Caki2 (cell line): ENCODE measurements at places on chromosomes 13 and 19.

- no peak for DNase-seq
These were observed 15.5 kb downstream of the APLP1 start for GRCh38 chr19:35883882-35884281.

- no peak for DNase-seq
These were observed 228.6 kb upstream of the KLHL1 start for GRCh38 chr13:70336866-70337265.

GRCh38 chr13:40910324-40911050, 108.6 kb downstream of the ELF1 start:
- no peak for DNase-seq

DNA sequence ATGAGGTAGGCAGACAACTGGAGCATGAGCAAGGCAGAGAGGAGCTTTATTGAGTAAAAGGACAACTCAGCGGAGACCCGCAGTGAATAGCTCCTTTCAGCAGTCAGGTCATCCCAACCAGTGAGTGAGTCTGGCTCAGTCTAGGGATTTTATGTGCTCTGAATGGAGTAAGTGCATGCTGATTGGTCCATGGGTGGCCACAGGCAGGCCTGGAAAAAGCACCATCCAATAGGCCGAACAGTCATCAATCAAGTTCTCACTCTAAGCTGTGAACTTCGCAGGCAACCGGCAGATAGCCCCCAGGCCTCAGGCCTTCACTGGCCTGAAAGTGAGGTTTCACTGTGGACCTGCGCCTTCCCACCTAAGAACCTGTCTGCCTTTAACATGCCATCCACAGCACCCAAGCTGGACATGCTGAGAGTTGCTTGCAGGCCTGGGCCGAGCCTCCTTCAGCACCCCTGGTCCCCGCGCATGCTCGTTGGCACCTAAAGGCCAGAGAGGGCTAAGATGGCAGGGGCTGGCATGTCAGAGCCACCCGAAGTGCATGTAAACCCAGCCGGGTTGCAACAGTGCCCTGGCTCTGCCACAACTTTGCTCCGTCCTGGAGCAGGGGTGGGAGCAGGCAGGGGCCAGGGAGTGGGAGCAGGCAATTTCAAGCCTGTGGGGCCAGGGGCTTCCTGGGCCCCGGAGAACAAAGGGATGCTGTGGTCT, 698.7 kb downstream of the SLITRK1 start:
- no peak for DNase-seq

DNA sequence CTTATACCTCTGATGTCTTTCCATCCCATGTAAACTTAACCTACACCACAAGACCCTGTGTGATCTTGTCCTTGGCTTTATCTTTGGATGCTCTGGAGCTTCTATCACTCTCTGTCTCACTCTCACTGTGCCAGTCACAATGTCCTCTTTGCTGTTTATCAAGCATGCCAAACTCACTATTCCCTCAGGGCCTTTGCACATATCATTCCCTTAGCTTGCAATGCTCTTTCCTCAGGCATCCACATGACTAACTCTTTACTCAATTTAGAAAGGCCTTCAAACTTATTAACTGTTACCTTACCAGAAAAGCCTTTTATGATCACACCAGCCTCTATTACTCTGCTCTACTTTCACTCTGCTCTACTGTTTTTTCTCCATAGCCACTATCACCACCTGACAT, 354.1 kb downstream of the RFC3 start:
- no peak for DNase-seq

DNA sequence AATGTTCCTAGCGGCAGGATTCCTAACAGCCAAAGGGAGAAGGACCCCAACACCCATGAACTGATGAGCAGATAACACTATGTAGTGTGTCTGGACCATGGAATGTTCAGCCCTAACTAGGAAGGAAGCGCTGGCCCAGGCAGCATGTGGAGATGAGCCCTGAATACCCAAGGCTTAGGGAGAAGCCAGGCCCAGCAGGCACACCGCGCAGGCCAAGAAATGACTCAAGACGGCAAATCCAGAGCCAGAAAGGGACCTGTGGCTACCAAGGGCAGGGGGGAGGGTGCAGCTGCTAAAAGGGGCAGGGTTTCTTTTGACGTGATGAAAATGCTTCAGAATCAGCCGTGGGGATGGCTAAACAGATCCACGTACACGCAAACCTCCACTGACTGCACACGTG, 20.7 kb upstream of the TINCR start:
- DNase-seq = no peak

DNA sequence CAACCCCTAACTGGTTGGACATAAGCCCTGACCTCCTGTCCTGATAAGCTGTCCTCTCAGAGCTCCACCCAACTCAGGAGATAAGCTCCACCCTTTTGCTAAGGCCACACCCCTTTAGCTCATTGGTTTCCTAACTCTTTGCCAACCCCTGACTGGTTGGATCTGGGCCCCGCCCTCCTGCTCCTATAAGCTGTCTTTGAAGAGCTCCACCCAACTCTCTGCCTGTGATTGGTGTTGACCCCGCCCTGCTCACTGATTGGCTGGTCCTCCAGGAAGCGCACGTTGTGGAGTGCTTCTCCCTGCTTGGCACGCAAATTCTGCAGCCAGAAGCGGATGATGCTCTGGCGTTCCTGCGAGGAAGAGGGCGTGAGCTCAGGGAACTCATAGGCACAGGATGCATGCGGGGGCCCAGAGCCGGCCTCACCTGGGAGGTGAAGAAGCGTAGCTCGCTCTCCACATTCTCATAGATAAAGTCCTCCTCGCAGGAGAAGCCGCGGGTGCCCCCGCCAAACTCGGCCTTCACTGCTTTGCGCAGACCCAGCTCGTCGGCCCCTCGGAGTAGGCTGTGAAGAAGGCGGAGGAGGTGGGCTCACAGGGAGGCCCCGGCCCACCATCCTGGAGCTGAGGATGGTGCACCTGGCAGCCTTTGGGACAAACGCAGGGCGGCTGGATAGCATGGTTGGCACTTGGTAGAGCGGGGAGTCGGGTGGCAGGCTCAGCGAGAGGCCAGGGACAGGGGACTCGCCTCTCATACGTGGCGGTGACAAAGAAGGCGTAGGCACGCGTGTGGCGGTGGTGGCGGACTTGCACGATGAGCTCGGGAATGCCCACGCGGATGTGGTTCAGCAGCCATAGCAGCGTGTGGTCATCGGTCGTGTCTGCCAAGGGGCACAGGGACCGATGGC, 1.7 kb downstream of the ANO8 start:
- peak; percentile 100 for DNase-seq

DNA sequence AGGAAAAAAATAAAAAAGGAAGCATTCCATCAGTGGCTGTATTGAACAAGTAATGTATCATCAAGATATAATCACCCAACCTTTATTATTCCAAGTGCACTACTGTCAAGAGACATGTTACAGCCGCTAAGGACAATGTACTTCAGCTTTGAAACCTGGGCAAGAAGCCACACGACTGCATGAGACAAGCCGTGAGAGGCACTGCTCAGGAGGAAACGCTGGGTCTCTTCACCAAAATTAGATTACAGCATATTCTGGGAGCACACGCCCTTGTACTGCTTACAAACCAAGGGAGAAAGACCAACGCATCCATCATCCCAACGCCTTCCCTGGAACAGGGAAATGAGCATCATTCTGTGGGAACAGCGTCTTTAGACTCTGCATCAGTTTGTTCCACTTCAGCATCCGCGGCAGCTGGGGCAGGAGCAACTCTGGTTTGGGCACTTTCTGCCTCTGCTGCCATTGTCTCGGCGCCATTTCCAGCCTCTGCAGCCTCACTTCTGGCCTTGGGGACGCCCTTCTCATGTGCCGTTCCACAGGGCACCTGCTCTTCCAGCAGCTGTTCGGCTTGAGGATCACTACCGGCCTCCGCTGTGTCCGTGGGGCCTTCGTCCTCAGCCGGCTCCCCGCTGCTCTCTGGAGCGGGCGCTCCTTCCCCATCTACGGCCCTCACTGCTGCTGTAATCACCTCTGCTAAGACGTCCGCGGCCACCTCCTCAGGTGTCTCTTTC, 22.4 kb upstream of the BRD4 start:
- no peak for DNase-seq

DNA sequence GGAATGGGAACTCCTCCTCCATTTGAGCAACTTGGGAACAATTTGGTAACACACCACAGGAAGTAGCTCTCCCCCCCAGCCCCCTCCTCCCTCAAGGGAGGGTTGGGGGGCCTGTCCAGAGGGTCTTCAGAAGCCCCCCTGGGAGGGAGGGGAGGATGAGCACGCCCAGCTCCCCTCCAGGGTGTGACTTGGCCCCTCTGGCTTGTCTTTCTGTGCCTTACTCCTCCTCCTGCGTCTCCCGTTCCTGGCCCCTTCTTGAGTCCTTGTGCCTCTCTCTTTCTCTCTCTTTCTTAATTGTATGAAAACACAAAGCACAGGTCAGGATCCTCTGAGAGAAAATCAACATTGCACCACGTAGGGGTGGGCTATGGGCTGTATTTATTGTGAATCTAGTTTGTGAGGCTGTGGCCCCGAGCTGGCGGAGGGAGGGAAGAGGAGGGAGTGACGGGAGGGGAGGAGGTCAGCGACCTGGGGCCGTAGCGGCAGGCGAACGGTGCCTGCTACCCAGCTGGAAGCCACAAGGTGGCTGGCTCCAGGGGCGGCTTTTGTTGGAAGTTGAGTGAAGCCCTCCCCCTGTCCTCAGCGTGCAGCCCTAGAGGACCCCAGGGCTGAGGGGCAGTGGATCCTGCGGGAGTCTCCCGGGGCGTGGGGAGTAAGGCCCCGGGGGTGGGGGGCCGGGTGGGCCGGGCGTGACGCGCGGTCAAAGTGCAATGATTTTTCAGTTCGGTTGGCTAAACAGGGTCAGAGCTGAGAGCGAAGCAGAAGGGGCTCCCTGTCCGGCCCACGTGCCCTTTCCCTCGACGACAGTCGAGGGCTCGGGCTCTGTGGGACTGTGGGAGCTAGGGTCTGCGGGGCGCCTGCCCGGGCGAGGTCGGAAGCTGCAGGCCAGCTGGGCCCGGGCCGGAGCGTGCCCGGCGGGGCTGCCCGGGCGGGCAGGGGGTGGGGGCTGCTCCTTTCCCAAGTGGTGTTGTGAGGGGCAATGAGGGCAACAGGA, 6.4 kb downstream of the LYL1 start:
- DNase-seq = no peak

- DNase-seq = no peak
These were observed 40.5 kb downstream of the TEX26 start for GRCh38 chr13:30972888-30973377.

DNA sequence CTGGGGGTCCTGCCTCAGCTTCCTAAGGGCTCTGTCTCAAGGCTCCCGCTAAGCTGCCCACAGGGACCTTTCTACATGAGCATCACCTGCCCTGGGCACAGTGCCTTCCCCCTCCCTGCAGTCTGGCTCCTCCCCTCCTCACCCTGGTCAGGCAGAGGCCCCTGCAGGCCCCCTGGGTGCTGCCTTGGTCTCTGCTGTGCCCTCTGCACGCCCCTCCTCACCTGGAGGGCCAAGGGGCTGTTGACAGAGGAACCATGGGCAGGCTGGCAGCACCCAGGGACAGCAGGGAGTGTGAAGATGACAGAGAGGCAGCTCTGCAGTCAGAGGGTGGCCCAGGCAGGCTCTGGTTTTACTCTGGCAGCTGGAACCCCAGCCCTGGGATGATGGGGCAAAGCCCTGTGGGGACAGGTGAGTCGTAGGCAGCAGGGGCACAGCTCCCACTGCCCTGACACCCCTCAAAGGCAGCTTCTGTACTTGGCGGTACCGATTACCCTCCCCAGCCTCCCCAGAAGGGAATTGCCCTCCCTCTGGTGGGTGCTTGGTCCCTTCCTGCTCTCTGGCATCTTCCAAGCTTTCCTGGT, 43.1 kb downstream of the SUGP2 start:
- DNase-seq = no peak

DNA sequence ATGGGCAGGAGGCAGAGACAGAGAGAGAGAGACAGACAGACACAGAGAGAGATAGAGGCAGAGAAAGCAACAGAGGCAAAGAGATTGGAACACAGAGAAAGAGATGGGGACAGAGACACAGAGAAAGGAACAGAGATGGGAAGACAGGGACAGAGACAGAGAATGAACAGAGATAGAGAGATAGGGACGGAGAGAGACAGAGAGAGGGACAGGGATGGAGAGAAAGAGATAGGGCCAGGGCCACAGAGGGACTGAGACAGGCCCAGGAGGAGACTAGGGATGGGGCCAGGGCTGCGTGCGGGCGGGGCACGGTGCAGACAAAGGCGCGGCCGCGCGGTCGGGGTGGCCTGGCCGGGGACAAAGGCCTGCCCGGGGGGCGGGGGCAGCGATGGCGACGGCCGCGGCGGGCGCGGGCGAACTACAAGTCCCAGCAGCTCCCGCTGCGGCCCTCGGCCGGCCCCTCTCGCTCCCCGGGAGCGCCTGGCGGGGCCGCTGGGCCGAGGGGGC, at the start of gene ZNF358:
Gene ZNF358 (plus strand): TSS at position 459 of the 507 bp plus-strand sequence. CDS start 3,140 bp downstream, outside the sequence.
- no peak for DNase-seq

- no peak for DNase-seq
These were observed 30.1 kb downstream of the WDFY2 start for GRCh38 chr13:51614350-51614786.

GRCh38 chr19:21127001-21127400, 14.8 kb upstream of the ZNF431 start:
- no peak for DNase-seq

- DNase-seq = no peak
These were observed 60.9 kb downstream of the WDFY2 start for GRCh38 chr13:51645154-51645650.

- no peak for DNase-seq
These were observed 20.8 kb downstream of the MBNL2 start for GRCh38 chr13:97242755-97243497.

DNA sequence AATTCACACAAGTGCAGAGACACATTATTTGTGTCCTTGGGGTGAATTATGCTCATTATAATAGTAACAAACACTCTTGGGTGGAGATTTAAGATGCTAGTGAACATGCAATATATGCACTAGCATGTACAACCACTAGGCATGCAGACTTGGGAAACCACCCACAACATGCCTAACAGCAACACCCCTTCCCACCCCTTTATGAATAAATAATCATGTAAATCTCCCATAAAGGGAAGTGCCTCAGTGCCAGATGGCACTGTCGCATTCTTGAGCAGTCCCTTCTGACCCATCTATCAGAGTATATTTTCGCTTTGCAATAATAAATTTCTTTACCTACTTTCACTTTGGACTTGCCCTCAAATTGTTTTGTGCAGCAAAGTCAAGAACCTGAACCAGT, 1362.2 kb downstream of the OLFM4 start:
- DNase-seq = no peak

- no peak for DNase-seq
These were observed 124.4 kb downstream of the SIPA1L3 start for GRCh38 chr19:38031423-38031770.

GRCh38 chr13:92716749-92717148, 509.9 kb upstream of the GPC6 start:
- peak; percentile 0 for DNase-seq

DNA sequence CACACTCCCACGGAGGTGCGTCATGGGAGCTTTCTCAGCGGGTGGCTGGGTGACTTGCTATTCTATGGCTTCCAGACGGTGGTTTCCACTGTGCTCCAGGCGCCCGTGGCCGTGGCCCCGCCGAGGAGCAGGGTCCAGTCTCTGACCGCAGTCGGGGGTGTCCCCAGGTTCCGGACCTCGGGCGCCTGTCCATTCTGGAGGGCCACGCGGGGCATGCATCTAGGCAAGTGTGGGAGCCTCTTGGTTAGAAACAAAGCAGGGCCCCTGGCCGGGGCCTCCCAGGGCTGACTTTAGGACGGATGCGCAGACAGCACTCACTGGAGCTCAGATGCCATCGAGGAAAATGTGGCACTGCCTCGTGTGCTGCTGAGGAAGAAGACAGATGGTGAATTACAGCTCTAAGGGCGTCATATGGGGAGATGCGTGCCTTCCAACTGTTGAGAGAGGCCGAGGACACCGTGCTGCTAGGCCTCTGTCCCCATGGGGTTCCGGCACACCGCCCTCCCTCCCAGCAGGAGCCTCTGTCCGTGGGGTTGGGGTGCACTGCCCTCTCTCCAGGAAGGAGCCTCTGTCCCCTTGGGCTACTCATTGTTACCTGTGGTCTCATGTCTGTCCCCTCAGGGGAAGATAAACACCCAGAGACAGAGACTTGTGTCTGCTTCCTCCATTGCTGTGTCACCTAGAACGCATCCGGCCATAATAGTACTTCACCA, 38.1 kb downstream of the TMEM255B start:
- DNase-seq = no peak
